ENCODE measurements at places on chromosomes 13 and 19.

DNA sequence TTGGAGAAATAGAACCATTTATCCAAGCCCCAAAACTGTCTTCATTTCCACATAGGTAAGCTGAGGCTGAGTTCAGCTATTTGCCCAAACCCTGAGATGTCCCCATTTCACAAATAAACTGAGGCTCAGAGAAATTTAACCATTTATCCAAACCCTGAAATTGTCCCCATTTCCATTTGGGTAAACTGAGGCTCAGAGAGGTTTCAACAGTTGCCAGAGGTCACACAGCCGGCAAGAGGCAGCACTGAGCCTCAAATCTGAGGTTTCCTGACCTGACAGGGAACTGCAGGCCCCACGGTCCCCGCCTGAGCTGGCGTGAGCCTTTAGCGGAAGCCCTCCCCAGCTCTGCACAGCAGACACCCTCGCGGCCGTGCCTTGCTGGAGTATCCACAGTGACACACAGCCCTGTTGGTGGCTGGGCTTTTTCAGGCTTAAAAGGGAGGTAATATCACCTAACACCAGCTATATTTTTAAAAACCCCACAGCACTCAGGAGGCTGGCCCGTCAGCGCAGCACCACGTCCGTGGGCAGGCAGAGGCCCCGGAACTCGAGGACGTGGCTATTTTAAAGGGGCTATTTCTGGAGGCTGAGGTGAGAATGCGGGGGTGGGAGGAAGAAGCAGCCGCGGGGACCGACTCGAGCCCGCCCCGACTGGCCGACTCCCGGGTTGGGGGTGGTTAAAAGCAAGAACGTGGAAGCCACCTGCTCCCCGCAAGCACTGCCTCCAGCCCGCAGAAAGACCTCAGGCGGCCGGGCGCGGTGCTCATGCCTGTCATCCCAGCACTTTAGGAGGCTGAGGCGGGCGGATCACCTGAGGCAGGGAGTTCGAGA is 18.5 kb downstream of the PTPRS start:
- DNase-seq: peak; percentile 28

GRCh38 chr13:82636119-82636518 is 1246.2 kb downstream of the SLITRK1 start:
- DNase-seq: no peak

- no peak for DNase-seq
Observed at GRCh38 chr13:87094646-87095045, 576.5 kb upstream of the SLITRK5 start.

- peak; percentile 53 for DNase-seq
Observed at GRCh38 chr13:74062933-74063332, 71.3 kb downstream of the KLF12 start.

DNA sequence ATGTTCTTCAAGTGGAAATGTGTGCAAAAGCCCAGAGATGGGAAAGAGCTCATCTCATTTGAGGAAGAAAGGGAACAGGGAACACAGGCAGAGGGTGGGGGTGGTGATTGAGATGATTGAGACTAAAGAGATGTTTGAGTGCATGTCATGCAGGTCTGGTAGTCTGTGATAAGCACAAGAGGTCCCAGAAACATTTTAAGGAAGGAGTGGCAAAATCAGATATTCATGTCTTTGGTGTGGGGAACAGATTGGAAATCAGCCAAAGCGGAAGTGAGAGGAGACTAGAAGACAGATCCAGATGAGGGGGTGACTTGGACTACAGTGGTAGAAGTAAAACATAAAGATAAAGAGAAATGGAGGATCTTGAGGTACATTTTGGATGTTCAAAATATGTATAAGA is 39.4 kb upstream of the DACH1 start:
- no peak for DNase-seq

GRCh38 chr13:36038785-36039555 is 92.2 kb downstream of the DCLK1 start:
- no peak for DNase-seq

- peak; percentile 66 for DNase-seq
Observed at GRCh38 chr19:41774515-41774980, 19.2 kb downstream of the CEACAM6 start.

- DNase-seq: no peak
Observed at GRCh38 chr13:97866751-97867150, 86.7 kb upstream of the IPO5 start.

DNA sequence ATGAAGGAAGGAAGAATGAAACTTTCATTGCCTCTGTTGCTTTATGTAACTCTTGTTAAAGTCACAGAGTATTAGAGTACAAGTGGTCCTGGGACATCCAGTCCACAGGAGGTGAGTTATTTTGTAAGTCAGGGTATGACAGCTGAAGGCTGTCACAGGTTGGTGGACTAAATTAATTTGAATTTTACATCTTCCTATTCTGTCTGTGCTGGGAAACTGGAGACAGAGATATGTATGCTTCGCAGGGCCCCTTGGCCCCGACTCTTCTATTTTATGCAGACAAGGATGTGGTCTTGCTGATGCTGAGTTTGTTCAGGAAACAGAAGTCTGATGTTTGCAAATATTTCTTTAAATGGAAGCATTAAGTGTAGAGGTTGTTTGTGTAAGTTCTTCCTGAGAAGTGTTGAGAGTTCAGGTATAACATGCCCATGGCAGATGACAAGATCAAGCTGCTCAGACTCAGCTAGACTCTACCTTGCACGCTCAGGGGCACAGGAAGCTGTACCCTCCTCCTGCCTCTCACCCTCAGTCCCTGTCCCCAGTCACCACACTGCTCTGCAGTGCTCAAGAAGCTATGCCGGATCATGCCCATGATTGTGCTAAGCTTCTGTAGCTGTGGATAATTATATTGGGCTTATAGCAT is 23.4 kb downstream of the RASL11A start:
- DNase-seq: no peak

DNA sequence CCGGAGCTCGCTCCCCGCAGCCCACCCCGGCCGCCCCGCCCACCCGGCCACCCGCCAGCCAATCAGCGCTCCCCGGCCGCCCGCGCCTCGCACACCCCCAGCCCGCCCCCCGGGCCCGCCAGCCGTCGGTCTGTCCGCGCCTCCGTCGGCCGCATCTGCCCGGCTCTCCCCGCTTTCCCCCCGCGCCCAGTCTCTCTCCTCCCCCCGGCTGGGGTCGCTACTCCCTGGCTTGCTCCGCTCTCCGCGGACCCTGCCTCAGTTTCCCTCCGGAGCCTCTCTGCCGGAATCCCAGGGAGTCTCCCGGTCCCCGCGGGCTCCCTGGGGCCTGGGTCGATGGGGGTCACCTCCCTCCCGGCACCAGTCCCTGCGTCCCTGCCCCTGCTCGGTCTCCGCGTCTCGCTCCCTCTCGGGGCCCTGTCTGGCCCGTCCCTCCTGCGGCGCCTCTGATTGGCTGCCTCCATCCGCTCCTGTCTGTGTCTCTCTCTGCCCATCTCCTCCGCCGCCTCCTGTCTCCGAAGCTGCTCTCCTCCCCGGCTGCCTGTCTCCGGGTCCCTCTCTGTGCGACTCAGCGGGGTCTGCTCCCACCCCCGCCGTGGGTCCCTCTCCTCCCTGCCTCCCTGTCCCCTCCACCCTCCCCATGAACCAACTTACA is 484 bp downstream of the IL11 start:
- DNase-seq: peak; percentile 61

DNA sequence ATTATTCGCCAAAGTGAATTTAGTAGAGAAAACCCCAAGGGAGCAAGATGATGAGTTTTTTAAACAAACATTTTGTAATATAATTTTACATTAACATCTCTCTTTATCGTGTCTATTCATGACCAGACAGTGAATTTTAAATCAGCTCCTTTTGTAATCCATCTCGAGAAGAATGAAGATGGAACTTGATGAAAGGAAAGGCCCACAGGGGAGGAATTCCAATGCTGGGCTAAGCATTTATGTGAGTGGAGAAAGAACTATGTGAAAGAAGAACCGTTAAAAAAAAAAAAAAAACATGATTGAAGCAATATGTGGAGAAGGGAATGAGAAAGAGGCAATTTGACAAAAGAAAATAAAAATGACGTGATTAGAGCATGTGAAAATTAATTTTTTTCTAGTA is 170.6 kb downstream of the KCTD12 start:
- no peak for DNase-seq

DNA sequence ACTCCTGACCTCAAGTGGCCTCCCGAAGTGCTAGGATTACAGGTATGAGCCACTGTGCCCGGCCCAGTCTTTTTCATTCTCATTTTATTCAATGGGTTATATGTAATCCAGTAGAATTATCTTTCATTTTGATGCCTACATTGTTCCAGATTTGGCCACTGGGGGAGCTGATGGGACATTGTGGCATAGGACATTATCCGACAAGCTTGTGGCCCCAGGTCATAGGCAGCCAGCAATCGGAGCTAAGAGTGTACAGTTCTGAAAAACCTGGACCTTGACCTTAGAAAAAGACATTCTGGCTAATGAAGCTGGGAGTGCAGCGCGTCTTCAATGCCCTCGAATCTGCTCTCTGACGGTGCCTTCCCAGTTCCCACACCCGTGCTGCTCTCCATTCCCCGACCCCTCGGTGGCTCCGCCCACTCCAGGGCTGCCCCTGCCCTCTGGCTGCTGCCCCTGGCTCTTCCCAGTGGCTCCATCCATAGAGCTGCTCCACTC is 108.7 kb downstream of the TEX29 start:
- peak; percentile 64 for DNase-seq

DNA sequence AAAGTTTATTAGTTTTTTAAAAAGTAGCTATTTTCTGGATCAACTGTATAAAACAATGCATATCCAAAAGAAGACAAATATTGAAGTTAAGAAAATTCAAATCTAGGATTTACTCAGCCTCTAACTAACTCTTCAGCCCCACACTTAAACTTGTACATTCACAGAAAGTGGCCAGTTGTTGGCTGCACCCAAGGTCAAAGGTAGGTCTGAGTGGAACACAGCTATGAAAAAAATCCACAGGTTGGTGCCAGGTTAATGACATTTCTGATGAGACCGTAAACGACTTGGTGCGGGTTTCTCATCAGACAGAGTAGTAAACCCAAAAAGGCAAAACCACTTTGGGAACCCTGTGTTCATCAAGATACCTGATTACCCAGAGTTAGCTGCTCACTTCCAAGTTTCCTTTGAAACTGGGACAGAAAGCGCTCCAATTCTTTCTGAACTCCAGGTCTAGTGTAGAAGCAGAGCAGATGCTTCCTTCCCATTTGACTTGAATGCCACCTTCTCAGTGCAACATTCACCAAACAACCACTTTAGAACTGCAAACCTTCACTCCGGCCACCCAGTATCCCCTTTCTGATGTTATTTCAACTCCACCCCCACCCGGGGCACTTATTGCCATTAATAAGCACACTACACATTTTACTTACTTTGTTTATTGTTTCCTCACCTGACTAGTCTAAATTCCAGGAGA is 208.3 kb upstream of the STARD13 start:
- no peak for DNase-seq

DNA sequence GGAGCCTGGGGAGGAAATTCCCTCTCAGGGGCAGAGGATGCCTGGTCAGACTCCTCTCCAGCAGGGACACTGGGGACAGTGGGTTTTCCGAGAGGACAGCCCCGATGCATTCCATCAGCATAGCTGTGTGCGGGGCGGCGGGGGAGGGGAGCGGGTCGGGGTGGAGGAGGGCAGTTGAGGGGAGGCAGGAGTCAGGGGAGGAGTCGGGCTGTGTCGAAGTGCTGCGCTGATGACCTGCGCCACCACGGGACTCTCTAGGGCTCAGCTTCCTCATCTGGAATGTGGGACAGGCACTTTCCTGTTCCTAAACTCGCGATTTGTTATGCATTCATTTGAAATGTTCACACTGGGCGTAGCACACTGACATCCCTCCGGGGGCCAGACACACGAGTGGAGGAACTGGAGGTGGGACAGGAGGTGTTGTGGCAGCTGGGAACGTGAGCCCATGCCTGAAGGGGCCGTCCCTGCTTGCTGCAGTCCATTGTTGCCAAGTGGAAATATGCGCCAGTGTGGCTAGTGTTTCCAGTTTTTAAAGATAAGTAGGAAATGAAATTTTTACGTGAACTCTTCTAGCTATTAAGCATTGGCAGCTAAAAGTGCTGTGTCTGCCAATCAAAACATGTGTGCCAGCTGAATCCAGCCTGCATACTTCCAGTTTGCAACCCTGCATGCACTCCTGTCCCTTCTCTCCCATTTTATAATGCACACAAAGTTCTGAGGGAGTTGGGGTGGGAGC is 43.3 kb downstream of the FLT1 start:
- no peak for DNase-seq

DNA sequence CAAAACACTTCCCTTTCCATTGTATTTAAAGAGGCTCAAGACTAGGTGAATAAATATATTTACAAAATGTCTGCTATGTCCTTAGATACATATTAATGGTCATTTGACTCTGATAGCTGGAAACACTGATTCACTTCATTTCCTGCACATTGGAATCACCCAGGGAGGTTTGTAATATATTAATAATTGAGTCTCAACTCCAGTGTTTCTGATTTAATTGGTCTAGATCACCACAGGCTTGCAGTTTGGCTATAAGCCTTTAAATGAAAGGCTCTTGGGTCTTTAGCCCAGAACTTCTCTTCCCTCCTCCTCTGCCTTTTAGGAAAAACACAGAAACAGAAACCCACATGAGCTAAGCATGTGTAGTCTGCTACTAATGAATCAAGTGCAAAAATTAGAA is 378.0 kb downstream of the TBC1D4 start:
- DNase-seq: no peak

DNA sequence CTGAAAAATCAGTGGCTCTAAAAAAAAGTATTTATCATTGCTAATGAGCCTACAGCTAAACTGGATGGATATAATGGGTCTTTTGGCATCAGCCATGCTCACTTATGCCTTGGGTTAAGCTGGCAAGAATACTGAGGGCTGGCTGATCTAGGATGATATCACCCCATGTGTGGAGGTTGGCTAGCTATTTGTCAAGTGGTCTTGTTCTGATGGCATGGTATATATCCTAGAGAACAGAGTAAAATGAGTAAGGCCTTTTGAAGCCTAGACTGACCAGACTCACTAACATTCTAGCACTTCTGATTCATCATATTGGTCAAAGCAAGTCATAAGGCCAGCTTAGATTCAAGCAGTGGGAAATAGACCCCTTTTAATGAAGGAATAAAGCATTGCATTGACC is 383.0 kb downstream of the SLITRK1 start:
- DNase-seq: no peak

- no peak for DNase-seq
Observed at GRCh38 chr13:108525827-108526226, 103.6 kb upstream of the MYO16 start.

DNA sequence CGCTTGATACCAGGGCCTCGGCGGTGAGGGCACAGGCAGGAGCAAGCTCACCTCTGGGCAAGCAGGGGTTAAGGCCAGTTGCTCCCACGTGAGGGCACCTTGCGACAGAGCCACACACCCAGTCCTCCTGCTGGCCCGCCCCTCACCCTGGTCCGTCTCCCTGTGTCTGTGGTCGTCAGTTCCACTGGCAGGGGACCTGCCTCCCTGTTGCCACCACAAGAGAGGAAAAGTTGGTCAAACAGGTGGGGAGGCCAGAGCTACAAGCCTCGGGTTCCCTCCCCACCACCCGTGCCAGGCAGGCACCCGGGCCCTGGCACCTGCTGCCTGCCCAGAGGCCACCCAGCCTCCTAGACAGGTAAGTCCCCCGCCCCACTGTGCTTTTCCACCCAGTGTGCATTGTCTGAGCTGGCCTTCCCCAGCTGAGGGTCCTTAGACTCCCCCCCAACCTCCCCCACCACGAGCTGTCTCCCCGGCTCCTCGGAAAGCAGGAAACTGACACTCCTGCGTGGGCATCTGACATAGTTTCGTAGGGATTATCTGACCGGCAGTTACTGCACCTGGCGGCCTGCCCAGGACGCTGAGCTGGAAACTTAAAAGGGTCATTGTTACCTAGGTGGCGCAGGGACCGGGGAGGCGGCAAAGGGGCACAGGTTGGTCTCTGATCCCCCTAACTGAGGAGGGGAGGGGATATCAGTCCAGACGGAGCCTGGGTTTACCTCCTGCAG is at the start of gene TJP3:
TJP3 (plus strand) TSS at position 178 of the 725 bp plus-strand sequence. CDS start 20,049 bp downstream, outside the sequence.
- no peak for DNase-seq

- DNase-seq: no peak
Observed at GRCh38 chr19:14102756-14103155, 12.2 kb upstream of the SAMD1 start.
